Fibroblast of villous mesenchyme (primary cell): ENCODE measurements at places on chromosomes 11 and 22.
A peak's percentile ranks its signal among the peaks of the same experiment; 100 is the strongest.

GRCh38 chr11:119486016-119486415, 63.0 kb upstream of the THY1 start:
- no peak for DNase-seq

GRCh38 chr11:7591987-7592386, 78.2 kb downstream of the PPFIBP2 start:
- no peak for DNase-seq

- peak; percentile 4 for DNase-seq
These were observed 3.7 kb upstream of the HDHD5 start for GRCh38 chr22:17162731-17163130.

DNA sequence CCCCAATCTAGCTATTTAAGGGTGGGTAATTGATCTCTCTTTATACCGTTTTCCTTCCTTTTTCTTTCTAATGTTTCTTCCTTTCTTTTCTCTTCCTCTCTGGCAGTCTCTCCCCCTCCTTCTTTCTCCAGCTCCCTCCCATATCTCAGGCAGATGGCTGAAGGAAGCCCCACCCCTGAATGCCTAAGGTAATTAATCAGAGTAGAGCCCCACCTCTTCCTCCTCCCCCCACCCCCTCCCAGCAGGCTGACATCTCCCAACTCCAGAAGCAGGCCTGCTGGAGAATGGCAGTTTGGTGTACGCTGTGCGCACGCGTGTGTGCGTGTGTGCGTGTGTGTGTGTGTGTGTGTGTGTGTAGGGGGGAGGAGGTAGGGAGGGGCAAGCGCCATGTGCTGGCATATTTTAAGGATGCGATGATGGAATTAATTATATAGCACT, 122.6 kb downstream of the APOL5 start:
- peak; percentile 96 for DNase-seq

DNA sequence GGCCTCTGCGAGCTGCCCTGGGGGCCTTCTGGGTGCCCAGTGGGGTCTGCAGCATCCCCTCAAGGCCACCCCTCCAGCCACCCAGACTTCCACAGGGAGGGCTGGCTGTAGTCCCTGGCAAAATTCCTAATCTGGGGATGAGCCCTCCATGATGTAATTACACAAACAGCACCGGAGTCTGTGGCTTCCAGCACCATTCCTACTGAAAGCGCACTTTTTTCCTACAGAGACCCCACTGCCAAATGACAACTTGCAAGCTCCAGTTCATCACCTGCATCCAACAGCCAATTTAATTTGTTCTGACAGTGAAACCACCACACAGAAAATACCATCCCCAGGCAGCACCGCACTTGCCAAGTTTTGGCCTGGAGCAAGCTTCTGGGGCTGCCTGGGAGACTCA, 70.4 kb downstream of the TRMU start:
- no peak for DNase-seq

DNA sequence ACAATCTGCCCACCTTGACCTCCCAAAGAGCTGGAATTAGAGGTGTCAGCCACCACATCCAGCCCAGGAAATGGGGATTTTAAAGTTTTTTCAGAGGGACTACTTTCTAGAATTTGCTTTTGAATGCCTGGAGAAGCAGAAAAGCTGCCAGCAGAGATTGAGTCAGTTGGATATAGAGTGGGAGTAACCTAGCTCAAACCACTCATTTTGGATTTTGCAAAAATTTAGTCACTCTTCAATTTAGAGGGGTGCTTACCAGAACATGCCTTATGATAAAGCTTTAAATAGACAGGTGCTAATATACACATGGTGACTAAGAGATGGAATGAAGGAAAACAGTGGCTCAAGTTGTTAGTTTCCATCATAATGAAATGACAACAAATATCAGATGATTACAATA, 26.5 kb upstream of the PSMA1 start:
- DNase-seq, result no peak

GRCh38 chr11:19441752-19442553, 201.2 kb upstream of the E2F8 start:
- peak; percentile 95 for DNase-seq

GRCh38 chr11:34438529-34439507, at the start of gene CAT:
TSS of gene CAT (plus strand) at chr11:34438934. CDS start at chr11:34439014, 80 bp downstream.
- peak; percentile 98 for DNase-seq

DNA sequence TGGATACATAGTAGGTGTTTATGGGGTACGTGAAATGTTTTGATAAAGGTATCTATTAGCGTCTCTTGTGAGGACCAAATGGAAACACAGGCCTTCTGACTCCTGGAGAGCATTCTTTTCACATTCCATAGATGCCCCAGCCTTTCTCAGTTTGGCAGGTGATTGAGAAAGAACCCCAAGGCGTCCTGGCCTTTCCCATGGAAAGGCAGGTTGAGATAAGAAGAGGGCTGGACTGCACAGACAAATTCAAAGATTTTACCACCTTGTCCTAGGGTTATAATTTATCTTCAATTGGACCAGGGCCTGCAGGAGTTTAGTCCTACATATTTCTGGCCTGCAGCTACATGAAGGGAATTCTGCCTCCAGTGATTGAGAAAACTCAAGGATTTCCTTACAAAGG, 661 bp upstream of the OLFML1 start:
- DNase-seq, result no peak

- no peak for DNase-seq
These were observed 43.2 kb downstream of the MCAM start for GRCh38 chr11:119273721-119274120.

DNA sequence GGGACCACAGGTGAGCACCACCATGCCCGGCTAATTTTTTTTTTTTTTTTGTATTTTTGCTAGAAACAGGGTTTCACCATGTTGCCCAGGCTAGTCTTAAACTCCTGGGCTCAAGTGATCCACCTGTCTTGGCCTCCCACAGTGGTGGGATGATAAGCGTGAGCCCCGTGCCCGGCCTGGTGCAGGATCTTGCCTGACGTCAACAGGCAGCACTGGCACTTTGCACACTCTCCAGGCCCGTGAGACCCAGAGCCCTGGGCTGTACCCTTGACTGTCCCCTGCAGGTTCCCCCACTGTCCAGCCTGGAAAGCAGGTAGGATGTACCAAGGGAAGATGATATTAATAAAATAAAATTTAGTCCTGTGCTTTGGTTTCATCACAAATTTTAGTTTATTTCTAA, 29.1 kb upstream of the PANX2 start:
- no peak for DNase-seq

- no peak for DNase-seq
These were observed 4.0 kb upstream of the IFITM5 start for GRCh38 chr11:303363-303762.

DNA sequence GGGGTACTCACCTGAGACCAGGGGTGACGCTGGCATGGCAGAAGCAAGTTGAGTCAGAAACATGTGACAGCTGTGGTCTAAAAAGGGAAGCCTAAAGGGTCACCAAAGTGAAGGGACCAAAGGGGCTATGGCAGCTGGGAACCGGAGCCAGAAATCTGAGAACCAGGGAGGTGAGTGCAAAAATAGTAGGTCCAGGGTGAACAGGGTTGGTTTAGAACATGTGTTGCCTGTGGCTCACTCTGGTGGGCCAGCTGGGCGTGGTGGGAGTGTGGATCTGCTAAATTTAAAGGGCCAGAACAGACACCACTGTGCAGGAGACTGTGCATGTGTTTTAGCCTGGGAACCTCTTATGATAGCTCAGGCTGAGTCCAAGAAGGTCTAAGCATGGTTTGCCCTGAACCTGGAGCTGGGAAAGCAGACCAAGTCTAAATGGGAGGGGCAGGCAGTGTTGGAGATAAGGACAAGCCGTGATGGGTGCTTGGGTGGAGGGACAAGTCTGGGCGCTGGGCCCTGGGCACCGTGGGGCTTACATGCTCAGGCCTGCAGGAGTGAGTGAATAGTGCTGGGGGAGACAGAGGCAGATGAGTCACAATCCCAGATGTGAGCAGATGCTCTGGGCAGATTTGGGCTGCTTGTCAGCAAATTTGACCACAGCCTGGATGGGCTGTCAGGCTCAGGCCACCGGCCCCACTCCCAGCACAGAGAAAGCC, 41.4 kb upstream of the ZBED5 start:
- DNase-seq, result no peak

DNA sequence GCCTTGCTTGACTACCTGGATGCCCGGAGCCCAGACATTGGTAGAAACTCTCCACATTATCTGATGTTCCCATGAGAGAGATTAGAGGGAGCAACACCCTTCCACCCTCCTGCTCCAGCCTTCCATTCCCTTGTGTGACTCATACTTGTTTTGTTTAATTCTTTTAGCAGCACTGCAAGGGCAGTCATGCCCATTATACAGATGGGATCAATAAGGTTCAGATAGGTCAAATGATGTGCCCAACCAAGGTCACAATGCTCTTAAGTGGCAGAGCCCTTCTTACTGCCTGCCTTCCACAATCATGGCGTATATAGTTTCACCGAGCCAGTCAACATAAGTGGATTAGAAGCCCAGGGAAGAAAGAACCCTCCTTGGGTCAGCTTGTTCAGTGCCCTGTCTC, 6.6 kb upstream of the CCDC134 start:
- no peak for DNase-seq

- DNase-seq, result no peak
These were observed 171.1 kb downstream of the CRYBB2 start for GRCh38 chr22:25390297-25391240.

DNA sequence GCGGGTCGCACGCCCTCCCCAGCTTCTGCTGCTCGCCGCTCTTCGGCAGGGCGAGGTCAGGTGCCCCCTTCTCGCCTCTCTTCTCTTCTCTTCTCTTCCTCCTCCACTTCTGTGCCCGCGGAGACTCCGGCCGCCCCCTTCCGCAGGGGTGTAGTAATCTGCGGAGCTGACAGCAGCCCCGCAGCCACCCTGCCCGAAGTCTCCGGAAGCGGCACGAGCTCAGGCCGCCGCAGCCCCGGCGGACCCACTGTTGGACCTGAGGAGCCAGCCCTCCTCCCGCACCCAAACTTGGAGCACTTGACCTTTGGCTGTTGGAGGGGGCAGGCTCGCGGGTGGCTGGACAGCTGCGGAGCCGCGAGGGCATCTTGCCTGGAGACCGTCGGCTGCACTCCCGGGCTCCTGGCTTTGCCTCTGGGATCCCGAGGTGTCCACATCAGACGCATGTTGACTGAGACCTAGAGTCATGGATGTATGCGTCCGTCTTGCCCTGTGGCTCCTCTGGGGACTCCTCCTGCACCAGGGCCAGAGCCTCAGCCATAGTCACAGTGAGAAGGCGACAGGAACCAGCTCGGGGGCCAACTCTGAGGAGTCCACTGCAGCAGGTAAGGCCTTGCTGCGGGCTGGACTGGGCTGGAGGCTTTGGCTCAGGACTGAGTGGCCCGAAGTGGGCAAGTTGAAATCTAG, 486 bp downstream of the STIM1 start:
- no peak for DNase-seq

- DNase-seq, result peak; percentile 99
These were observed 10.8 kb upstream of the LDHA start for GRCh38 chr11:18383388-18384156.

DNA sequence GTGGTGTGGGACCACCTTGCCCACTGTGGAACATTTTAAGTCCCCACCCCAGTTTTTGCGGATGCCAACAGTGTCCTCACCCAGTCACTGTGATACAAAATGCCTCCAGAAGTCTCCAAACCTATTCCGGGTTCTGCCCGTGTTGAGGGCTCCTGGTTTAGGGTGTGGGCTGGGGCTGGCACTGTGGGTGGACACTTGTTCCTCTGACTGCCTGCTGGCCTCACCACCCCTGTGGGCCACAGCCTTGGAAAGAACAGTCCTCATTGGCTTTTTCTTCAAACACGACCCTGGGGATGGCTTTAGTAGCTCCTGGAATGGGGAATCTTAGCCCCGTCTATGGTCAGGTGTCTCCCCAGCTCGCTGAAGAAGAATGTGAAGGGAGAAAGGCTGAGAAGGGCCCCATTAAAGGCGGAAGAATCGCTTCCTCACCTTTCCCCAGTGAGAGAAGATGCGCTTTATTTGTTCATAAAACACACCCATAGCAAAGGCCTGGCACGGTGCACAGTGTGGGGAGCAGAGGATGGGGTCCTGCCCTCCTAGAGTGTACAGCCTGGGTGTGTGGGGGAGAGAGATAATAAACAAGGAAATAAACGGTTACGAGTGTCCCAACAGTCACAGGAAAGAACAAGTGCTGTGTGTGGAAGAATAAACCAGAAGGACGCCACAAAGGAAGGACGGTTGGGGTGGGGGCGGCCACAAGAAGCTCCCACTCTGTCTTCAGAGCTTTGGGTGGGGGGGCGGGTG, 91.6 kb upstream of the SLC22A12 start:
- no peak for DNase-seq

DNA sequence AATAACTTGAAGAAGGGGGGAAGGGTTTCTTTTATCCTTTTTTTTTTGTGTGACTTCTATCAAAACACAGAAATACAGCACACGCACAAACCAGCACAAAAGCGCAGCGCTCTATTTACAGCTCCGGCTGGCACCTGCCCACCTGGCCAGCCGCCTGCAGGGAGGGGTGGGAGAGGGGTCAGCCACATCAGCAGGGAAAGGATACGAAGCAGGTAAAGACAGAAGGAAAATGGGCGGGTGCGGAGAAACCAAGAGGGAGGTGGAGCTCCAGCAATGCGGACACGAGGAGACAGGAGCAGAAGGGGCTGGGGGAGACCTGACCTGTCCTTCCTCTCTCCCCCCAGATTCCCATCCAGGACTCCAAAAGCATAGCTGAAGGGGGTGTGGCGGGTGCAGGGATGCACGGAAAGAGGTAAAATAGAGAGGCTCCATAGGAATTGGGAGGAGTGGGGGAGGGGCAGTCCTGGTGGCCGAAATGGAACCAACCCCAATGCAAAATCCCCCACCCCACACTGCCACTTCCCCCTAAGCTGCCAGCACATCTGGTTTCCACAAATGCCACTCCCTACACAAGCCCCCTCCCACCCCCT, 14.1 kb downstream of the CXCR5 start:
- no peak for DNase-seq

- DNase-seq, result no peak
These were observed 14.2 kb downstream of the RTL6 start for GRCh38 chr22:44483878-44484277.

DNA sequence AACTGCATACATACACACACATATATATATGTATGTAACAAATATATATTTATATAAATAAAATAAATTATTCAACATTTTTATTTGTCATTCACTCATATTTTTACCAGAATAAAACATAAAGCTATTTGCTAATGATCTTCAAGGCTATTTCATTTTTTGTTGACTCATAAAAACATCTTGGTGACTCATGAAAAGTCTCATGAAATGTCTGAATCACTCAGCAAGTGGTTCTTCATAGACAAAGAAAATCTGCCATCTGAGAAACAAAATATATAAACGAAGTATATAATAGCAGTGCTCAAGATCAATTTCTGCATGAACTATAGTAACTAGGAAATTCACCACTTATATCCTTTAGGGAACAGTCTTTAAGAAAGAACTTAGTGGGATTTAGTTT, 764.8 kb upstream of the FAT3 start:
- DNase-seq, result no peak

- no peak for DNase-seq
These were observed 737.8 kb downstream of the FAM181B start for GRCh38 chr11:81995889-81996288.

DNA sequence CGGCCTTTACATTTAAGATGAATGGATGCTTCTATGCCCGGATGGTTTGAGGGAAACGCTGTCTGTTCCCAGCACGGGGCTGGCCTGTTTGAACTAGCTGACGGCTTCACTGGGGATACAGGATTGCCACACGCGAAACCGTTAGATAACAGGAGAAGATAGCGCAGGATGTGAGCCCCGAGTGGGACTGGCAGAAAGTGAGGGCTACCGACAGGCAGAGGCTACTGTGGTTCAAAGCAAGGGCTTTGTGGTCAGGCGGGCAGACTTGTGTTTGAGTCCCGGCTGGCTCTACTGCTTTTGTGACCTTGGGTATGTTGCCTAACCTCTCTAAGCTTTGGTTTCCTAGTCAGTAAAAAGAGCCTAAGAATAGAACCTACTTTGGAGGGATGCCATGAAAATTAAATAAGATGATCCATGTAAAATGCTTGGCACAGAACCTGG, 2.8 kb upstream of the OAF start:
- peak; percentile 79 for DNase-seq
